Sigmoid colon (tissue), 7 donors: ENCODE measurements at places on chromosomes 11 and 22. TPM values are rescaled to one million over a fixed set of nuclear protein-coding genes. Genes with fewer than 3 reads are reported as not detected.

CCDC116 gene
- polyA plus RNA-seq = 0.58 TPM

- no peaks in the 10 kb centered on the region for H3K4me1 ChIP-seq
- H3K4me3 ChIP-seq = no peak overlapping the region
- no peaks in the 10 kb centered on the region for H3K27me3 ChIP-seq
- H3K27ac ChIP-seq = no peak overlapping the region
Observed at GRCh38 chr22:27150544-27150941, 493.2 kb downstream of the MIAT start.

P2RX6 gene
- under 0.01 TPM for polyA plus RNA-seq

PGA4 gene
- 0.26 TPM for polyA plus RNA-seq

SULT4A1 gene
- polyA plus RNA-seq = not detected
